ENCODE measurements at places on chromosomes 12 and 14.

GRCh38 chr12:49556391-49557186 is 11.4 kb downstream of the MCRS1 start:
- DNase-seq: no peak

DNA sequence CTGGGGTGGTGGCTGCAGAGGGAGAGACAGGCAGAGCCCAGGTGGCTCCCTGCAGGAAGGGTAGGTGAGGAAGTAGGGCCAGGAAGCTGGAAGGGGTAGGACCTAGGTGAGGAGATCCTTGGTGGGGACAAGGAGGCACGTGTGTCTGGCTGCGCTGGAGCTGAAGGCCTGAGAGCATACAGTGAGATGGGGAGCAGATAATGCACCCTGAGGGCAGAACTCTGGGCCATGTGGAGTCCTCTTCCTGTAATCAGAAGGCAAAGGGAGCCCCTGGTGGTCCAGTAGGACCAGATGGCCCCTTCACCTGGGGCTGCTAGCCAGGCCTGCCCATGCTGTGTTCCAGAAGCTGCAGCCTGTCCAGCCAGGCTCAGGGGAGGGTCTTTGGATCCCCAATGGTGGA is 15.3 kb upstream of the KRT80 start:
- DNase-seq: no peak

DNA sequence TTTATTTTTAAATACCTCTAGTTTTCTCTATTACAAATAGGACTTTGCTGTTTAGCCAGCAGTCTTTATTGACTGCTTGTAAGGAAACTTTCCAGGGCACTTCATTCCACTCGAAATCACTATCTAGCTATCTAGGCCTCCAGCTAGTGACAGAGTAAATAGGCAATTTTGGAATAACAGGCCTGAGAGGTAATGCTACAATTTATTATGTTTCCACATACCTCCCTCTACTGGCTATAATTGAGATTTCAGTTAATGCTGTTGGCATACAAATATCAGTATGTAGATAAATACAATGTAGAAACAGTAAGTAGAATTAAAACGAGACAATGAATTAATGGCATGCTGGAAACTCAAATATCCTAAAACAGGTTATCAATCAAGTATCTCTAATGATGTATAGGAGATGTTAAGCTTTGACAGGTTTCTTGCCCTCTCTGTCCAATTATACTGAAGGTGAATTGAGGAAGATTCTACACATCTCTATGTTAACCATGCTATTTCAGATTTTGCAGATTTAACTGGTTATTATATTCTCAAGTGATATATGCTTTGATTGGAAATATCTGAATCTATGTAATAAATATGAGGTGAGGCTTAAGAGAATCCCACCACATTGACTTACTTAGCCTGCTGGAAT is 7.2 kb downstream of the DTD2 start:
- no peak for DNase-seq

- DNase-seq: no peak
Measured at GRCh38 chr14:51954657-51955056, 34.7 kb upstream of the RTRAF start.

- DNase-seq: no peak
Measured at GRCh38 chr12:124419292-124420040, 124.6 kb downstream of the RFLNA start.

- DNase-seq: no peak
Measured at GRCh38 chr12:94329366-94329765, 130.3 kb downstream of the CEP83 start.

GRCh38 chr14:44795725-44796124 is 166.0 kb downstream of the KLHL28 start:
- DNase-seq: no peak

DNA sequence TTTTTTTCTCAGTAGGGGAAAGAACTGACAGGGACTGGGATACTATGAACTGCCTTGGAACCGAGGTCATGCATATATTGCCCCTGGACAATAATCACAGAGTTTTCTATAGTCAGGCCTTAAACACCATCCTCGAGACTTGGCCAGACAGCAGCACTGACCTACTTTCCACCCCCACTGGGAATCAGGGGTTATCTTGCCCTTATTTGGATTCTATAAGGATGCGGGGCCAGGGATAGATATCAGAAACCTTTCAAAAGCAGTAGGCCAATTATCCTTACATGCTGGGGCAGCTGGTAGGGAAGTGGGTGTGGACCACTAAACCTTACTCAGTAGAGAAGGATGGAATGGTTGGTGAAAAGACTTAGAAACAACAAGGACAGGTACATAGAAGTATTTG is 2.0 kb downstream of the ZNF219 start:
- DNase-seq: no peak

- no peak for DNase-seq
Measured at GRCh38 chr14:38862366-38862765, 240.7 kb downstream of the SEC23A start.

DNA sequence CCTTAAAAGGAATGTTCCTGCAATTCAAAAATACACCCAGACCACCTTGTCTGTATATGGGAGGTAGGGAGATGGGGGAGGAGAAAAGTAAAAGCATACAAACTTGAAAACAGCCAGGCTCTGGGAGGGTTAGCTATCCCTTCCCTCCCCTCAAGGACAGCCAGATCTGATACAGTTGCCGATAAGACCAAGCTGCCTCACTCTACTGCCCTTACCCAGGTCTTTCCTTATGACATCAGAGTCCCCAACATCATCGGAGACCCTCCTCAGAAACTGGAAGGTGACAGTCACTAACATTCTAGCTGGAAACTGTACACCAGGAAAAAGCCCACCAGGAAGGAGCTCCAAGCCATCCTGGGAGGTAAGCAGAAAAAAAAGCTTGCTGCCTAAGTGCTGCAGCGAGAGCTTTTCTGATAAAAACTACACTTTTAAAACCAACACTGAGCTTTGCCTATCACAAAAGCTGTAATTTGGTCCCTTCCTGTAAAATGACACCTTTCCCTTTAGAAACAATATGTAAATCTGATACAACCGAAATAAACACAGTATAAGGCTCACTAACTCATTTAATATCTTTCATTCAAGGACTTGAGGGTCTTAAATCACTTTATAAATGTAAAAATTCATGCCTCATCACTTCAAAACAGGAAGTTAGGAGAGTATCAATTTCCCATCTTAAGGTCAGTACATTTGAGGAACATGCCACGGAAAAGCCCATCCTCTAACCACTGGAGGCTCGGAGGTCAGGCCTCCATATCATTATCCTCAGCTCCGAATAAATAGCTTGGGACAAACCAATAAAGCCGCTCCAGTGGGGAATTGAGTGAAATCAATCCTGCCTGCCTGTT is 20.4 kb upstream of the PLEKHH1 start:
- DNase-seq: no peak

- no peak for DNase-seq
Measured at GRCh38 chr14:26265170-26265685, 332.6 kb downstream of the NOVA1 start.

- no peak for DNase-seq
Measured at GRCh38 chr12:52527121-52527800, 7.1 kb upstream of the KRT5 start.

DNA sequence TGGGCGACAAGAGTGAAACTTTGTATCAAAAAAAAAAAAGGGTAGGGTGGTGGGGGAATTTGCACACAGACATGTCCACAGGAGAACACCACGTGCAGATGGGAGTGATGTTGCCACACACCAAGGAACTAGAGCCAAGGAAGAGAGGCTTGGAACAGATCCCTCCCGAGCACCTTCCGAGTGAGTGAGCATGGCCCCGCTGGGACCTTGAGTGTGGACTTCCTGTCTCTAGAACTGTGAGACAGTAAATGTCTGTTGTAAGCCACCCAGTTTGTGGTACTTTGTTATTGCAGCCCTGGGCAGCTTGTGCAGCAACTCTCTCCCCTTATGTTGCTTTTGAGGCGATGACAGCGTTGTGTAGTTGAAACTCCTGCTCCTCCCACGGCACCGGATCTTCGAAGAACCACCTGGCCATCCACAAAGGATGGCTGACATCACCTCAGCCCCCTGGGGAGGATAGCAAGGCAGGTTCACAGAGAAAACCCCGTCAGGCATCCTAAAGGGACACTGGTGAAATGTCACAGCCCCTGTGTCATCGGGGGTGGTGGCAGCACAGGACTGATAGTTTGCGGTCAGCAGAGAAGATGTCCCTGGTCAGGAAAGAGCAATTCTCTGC is 54.7 kb upstream of the PLEKHG3 start:
- DNase-seq: no peak

GRCh38 chr12:119340578-119340977 is 6.0 kb downstream of the CCDC60 start:
- DNase-seq: no peak

GRCh38 chr12:63301311-63301710 is 150.3 kb upstream of the AVPR1A start:
- DNase-seq: no peak

DNA sequence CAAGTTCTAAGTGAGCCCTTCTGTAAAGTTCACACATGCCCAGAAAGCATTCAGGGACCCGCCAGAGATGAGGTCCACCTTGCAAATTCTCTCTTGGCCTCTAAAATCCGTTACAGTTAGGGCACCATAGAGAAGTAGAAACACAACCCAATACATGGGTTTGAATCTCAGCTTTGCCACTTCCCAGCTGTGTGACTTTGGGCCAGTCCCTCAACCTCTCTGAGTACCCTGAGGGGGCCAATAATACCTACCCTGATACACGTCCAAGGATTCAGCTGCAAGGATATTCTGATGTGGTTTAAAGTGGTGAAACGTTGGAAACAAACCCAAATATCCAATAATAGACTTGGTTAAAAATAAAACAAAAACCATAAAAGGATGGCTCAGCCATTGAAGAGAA is 11.7 kb downstream of the LHX5 start:
- DNase-seq: no peak

DNA sequence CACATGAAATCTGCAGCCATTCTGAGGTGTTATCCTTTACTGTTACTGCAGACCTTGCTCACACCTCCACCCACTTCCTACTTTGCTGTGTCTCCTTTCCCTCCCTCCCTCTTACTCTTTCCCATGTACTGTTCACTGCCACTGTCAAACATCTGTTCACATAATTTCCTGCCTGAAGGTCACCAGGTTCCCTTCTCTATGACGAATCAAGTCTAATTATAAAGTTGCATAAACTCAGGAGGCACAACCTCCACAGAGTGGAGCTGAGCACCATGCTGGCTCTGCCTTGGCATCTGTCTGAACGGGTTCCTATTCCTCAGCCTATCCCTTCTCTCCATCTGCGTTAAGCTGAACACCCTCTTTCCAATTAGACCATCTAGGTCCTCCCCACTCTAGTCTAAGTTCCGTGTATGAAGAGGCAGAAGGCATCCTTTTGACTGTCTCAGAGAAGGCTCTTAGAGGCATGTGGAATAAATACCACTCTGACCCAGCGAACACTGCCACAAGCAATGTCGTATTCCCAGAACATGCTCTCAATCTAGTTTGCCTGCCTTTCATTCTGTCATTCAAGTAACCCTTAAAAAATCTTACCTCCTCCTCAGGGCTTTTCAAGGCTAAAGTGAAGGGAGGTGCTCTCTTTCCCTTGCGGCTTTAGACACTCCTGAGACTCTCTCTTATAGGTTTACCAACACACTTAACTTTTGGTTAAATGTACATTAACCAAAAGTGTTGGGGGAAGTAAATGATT is 48.7 kb downstream of the ACADS start:
- DNase-seq: no peak

DNA sequence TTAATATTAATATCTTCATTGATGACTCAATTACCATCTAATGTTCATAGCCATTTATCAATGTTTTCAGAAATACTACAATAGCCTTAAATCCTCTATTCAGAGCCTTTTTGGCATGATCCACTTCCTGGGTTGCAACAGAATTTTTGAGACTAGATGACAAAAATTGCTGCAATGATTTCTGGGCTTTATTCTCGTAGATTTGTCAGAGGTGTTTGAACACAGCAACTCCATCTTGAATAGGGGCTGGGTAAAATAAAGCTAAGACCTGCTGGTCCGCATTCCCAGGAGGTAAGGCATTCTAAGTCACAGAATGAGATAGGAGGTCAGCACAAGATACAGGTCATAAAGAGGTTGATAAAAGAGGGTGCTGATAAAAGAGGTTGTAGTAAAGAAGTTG is 165.8 kb upstream of the CNOT2 start:
- no peak for DNase-seq

DNA sequence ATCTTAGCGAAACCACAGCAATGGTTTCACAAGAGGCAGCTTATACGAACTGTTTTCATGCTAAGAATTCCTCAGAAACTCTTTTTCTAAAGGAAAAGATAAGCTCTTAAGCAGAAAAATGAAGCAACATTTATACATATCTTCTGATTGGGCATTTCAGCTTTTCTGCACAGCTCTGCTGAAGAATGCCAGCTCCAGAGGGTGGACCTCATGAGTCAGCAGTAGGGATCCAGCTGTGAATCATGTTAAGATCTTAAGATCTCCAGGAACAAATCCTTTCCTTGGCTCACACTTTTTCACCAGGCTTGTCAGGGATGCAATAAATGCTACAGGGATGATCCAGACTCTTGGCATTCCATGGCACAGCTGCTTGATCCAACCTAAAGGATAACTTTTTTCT is 477.1 kb upstream of the CCDC196 start:
- no peak for DNase-seq

DNA sequence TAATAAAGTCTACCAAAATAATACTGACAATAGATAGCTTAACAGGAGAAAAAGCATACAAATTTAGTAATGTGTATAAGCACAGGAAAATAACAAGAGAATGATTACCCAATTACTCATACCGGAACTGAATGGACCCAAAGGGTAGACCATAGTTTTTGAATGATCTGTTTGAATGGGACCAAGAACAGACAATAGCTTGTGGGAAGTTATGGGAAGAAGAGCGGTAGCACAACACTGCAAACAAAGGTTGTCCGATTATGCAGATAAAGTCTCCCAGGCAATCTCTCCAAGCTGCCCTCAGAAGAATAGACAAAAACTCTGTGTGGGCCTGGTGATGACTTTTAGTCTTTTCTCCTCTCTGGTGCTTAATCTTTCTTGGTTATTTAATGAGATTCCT is 96.6 kb upstream of the NEDD1 start:
- no peak for DNase-seq

- no peak for DNase-seq
Measured at GRCh38 chr12:31629756-31630732, 29.4 kb upstream of the ETFBKMT start.

- no peak for DNase-seq
Measured at GRCh38 chr14:86799244-86799647, 1193.7 kb downstream of the GALC start.

DNA sequence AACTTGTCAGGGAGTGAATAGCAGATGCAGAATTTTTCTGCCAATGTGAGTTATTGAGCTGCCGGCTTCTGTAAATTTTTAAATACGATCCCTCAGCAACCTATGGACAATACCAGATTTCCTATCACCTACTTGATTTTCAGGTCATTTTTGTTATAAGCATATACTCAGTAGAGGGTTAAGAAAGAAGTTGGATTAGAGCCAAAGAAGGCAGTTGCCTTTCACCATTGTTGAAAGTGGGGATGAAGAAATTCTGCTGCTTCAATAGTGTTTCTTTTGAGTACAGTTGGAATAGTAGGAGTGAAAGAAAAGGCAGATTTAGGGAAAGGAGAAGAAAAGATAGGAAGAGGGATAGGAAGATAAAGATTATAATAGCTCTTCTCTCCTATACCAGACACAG is 197.1 kb downstream of the ATP23 start:
- no peak for DNase-seq

- no peak for DNase-seq
Measured at GRCh38 chr14:97887690-97888089, 1090.5 kb downstream of the VRK1 start.

GRCh38 chr12:56278905-56279304 is 12.2 kb downstream of the COQ10A start:
- DNase-seq: no peak

Measured in naive thymus-derived CD8-positive, alpha-beta T cell (primary cell).